H54 (cell line): ENCODE measurements at places on chromosomes 5 and 9.

- DNase-seq, result peak; percentile 51
These were observed 47.0 kb upstream of the PLIN2 start for GRCh38 chr9:19174127-19174912.

GRCh38 chr9:26158631-26159150, 480.4 kb upstream of the TUSC1 start:
- no peak for DNase-seq

DNA sequence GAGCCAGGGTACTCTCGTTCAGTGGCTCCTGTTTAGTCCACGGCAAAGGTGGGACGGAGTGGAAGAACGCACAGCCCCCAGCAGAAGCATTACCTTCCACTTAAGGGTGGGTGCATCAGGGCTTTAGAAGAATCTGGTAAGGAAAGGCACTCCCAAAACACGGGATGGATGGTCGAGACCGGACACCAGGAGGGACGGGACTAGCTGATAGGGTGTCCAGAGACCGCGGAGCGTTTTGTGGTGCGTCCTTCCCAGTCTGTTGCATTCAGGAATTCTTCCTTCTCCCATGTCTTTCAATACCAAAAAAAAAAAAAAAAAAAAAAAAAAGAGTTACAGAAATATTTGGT, 545 bp upstream of the CTSV start:
- peak; percentile 66 for DNase-seq

- DNase-seq, result no peak
These were observed 1.5 kb downstream of the OMD start for GRCh38 chr9:92422611-92423338.

DNA sequence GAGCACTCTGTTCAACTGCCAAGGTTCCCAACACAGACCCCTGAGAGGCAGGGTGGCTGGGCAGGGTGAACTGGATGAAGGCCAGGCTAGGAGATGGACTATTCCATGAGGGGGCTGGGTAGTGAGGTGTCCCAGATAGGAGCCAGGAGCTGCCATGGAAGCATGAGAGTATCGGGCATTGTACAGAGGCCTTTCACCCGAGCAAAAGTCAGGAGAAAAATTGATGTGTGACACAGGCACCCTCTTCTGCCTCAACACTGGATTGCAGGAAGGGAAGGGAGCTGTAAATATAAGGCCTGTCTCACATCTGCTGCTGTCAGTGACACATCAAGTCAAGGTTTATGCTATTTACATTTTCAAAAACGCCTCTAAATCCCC, 74.6 kb downstream of the UBAP1 start:
- no peak for DNase-seq

DNA sequence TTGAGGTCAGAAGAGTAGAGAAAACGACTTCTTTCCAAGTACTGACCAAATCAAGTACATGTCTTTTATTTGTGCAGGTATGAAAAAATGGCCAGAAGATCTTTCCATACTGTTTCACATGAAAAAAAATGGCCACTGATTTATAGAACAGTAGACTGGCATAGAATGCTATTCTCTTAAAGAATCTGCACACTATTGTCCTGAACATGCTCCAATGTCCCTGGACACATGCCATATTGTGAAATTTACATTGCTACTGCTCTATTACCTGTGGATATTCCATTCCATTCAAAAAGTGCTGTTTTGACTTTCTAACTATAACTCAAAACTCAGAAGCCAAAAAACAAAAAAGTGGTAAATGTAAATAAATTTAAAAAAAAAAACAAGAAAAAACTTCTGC, 60.6 kb downstream of the FBXL17 start:
- no peak for DNase-seq

DNA sequence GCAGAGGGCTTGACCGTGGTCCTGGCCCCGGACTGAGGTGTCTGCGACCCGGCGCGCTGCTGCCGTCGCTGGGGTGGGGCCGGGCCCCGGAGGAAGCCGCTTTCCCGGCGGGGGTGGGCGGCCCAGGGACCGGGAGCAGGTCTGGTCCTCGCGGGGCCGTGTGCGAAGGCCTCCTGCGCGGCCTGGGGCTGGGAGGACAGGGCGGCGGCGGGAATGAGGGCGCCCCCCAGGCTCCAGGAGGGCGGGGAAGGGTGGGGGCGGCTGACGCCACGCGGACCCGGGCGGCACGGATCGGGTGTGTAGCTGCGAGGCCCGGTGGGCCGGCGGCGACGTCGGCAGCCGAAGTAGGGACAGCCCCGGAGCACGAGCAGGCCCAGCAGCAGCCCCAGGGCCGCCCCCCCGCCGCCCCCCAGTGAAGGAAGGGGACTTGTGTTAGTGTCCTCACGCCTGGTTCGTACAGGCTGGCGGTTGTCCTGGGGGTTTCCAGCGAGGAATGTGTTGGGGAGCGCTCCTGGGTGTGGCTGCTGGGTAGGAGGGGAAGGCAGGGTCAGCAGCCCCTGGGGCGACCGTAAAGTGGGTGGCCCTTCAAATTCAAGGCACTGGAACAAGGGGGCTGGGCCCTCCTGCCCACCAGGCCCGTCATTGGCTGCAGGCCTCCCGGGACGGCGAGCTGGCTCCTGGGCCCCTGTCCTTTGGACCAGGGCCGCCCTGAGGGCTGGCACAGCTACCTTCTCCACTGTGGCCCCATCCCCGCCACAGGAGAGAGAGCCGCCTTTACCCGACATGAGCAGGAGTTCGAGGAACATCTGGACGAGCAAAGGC, 597 bp upstream of the TMEM250 start:
- DNase-seq, result peak; percentile 49

- no peak for DNase-seq
These were observed at the start of gene GBGT1 for GRCh38 chr9:133163504-133164172. TSS of gene GBGT1 (minus strand) at chr9:133163914. CDS start at chr9:133162412, 1,502 bp downstream.

- no peak for DNase-seq
These were observed 8.3 kb upstream of the PSMB7 start for GRCh38 chr9:124423591-124423990.

DNA sequence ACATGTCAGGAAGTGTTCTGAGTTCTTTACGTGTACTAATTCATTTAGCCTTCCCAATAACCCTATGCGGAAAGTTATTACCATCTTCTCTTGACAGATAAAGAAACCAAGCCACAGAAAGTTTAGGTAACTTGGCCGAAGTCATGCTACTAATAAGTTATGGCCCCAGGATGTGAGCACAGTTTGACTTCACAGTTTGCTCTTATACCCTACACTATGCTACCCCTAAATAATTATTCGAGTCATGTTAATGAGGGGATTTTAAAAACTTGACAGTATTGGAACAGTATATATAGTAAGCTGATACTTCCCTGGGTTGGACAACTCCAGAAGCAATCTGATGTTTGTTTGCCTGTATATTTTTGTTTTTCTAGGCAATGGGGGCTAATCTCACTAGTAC, 29.4 kb upstream of the PDCD1LG2 start:
- no peak for DNase-seq

GRCh38 chr9:99505936-99506335, 283.9 kb downstream of the SEC61B start:
- DNase-seq, result no peak

- no peak for DNase-seq
These were observed 75.9 kb upstream of the RASGRF2 start for GRCh38 chr5:80884086-80884813.

- no peak for DNase-seq
These were observed 20.8 kb upstream of the CXCL14 start for GRCh38 chr5:135599421-135600151.

DNA sequence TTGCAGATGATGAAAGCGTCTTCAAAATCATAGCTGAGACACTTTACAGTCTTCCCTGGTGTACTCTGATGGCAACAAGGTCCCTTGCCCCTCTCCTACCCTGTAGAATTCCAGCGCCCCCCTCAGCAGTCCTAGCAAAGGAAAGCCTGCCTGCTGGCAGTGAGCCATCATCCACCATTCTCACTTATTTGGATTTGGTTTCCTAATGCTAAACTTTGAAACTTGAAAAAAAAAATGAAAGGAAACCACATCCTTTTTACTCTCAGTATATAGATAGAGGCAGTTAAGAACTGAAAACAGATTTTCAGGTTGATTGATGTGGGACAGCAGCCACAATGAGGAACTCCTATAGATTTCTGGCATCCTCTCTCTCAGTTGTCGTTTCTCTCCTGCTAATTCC, at the start of gene GZMA:
Gene GZMA, plus strand, starts transcription at position 299 of the 400 bp plus-strand sequence. Its CDS starts 37 bp downstream, at position 336.
- no peak for DNase-seq

DNA sequence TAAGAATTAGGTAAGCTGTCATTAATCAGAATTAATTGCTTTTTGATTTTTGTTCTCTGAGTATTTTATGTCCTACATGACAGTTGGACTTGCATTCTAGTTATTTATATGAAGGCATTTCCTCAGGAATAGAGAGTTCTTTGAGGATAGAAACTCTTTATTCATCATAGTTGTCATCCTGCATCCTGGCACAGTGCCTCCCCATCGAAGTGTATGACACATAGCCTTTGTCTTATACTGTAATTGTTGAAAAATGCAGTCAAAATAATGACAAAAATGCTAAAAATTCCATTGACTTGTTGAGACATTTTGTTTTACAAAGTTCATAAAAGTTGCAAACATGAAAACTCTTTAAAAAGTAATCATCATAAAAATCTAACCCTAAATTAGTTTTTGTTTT, 36.5 kb downstream of the CFAP95 start:
- peak; percentile 21 for DNase-seq
